ENCODE measurements at places on chromosomes 1 and 21.

DNA sequence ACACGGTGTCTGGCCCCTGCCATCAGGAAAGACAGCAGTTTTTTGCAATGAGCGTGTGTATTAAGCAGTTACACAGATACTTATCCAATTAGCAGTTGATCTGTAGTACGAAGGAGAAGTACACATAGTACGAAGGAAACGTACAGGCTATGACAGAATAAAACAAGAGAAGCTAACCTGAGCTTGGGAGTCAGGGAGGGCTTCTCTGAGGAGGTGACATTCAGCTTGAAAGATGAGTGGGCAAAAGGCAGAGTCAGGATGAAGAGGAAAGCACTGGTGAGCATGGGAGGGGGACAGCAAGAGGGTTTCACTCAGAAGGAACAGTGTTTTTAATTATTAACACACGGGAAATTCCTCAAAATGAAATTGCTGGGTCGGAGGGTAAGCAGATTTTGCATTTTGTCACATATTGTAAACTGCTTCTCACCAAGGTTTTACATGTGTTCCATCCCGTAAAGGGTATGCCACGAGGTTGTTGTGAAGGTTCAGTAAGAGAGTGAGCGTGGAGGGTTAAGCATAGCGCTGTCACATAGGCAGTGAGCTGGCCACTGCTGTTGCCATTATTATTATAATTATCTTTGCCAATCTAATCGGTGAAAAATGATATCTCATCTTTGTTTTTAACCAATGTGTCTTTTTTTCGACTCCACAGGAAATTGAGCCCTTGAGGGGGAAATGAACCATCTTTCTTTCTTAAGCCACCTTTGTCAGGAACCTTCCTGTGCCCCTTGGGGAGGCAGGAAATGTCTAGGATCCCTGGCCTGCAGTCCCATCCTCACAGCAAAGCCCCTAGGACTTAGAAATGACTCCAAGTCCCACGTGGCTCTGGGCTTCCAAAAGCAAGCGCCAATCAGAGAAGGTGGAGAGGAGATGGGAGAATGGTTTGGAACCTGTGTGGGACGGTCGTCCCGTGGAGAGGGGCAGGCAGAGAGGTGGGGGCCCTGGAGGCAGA, 47.3 kb upstream of the POU3F1 start:
- DNase-seq: no peak

DNA sequence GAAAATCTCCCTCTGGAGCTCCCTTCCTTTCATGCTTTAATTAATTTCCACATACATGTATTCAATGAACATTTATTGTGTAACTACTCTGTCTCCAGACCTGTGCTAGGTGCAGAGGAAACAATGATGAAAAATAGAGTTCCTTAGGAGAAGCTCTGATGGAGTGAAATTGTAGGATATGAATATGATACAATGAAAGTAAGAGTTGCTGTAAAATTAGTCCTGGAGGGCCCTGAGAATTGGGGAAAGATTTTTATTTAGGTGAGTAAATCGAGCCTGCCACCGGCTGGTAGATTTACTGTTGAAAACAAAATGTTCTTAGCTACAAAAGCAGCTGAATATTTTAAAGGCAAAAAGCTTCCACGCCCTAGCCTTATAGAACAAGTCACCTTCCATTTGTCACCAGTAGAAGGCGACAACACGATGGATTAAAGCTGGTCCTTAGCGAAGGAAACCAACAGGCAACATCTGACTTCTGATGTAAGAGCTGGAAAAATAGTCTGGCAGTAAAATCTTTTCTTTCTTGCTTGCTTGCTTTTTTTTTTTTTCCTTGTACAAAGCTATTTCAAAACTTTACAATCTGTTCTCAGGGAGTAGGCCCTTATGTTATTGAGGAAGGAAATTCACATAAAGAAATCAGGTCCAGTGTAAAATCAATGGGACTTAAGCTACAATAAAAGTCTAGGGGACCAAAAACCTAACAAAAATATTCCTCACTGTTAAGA, 82.0 kb upstream of the ROR1 start:
- peak; percentile 45 for DNase-seq

DNA sequence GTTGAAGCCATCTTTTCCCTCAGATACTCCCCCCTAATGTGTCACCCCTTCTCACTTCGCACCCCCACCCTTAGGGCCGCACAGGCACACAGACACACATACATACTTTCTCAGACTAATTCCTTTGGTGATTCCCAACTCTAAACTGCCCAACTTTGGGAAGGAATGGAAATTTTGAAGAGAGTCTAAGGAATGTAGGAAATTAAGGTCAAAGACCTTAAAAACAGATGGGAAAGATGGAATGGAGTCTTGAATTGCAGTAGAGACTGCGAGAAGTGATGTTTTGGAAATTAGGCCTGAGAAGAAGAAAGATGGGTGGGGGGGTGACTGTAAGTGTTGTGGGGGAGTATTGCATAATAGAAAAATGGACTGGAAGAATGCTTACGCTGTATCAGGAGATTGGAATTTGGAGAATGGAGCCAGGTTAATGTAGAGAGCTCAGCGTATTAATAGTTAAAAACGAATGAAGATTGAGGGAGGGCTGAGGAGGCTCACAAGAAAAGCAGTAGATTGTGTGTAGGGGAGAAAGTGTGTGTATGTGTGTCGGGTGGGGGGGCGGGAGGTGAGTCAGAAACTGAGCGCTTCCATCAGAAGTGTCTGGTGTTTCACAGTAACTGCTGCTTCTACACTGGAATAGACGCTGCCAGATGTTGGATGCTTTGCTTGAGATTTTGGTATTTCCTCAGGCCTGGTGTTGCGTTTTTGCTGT, 1.7 kb downstream of the PIP5K1A start:
- peak; percentile 66 for DNase-seq

DNA sequence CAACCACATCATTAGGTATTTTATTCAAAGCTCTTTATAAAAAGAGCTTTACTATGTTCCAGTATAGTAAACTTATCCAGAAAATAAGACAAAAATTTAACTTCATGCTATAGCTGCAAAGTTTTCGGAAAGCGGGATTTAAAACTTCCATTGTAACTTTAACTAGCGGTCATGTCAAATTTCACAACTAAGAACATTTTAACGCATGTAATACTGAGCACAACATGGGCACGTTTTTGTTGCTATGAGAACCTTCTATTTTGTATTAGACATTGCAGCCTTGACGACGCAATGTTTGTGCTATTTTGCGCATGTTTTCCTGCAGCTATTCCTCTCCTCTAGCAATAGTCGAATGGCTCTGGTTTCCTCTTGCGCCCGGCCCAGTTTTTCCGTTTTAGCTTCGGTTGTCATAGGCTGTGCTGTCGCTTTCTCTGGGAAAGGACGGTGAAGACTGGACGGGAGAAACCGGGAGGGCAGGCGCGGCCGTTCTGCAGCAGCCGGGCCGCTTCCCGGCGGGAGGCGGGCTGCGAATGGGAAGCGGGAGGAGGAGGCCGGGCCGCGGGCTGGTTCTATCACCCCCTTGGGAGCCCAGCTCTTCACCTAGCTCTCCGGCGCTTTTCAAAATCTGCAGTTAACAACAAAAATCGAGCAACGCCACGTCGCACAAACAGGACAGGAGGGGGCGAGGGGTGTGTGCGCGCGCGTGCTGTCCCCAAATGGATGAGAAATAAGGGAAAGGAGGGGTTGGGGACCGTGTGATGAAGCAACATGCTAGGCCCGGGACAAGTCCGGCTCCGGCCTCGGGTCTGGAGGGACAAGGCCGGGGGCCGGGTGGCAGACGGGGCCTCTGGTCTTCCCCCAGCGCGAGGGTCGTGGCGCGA, 105.3 kb upstream of the HNRNPU start:
- DNase-seq: peak; percentile 30

DNA sequence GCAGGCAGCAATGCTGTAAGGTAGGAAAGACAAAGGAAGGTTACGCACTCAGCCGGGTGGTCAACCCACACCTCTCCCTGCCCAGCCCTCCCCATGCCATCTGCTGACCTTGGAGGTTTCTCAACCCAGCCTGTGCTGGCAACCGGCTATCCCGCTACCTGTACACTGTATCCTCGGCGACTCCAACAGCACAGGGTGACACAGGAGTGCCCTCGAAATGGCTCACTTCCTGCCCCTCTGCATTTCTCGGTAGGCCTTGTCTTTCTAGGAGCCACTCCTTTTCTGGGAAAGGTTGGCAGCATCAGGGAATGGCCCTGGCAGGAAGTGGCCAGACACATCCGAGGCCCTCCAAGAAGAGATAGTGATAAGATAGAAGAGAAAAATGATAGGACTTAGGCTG, 124.0 kb downstream of the PROX1 start:
- DNase-seq: no peak

- no peak for DNase-seq
Measured at GRCh38 chr1:245650441-245650960, 495.7 kb downstream of the KIF26B start.

DNA sequence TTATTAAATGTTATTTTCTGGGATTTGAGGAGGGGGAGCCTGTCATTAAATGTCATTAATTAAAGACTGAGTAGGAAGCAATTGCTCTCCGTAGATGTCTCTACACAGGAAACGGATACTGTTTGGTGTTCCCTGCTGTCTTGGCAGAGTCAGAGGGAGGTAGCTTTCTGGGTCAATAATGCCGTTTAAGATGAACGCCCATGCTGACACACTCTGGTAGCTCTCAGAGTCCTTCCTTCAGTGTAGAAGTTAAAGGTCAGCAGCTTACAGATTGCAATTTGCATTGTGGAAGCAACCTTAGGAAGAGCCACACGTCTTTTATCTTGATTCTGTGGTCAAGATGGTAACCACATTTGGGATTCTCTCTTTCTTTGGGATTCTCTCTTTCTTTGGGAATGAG, 257.5 kb downstream of the KIF26B start:
- no peak for DNase-seq

DNA sequence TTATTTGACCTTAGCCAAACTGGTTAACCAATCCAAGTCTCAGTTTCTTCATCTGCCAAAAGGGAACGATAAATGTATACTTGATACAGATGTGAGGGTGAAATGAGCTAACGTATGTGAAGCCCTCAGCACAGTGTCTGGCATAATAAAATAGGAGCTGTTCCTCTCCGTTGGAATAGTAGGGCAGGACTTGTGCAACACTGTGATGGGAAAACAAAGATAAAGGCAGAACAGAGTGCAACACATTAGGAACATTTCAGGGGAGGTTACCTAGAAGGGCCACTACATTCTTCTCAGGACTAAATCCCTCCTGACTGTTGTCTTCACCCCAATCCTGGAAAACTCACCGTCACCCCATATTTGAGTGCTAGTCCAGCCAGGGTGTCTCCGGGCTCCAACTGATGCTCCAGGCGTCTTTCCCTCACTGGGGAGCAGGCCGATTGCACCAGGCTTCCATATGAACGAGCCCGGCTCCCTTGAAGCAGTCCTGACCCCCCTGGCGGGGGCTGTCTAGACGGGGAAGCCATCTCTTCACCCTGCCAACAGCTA, 896 bp downstream of the LYSMD1 start:
- DNase-seq: no peak

- DNase-seq: no peak
Measured at GRCh38 chr1:40712997-40713396, 21.5 kb downstream of the NFYC start.

DNA sequence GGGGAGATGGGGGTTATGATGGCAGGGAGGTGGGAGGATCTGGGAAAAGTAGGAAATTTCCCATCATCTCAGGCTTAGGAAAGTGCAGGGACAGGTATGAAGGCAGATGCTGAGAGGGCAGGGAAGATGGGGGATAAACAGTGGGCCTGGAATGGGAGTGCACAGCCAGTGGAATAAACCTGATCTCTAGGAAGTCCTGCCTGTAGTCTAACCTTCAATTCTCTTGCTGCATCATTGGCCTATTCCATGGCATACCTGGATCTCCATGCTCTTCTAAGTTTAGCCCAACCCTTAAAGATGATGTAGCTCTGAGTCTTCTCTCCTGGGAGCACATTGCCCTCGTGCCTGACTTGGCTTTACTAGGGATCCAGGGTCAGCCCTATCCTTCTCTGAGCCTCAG, 2.7 kb downstream of the BCAN start:
- DNase-seq: no peak

DNA sequence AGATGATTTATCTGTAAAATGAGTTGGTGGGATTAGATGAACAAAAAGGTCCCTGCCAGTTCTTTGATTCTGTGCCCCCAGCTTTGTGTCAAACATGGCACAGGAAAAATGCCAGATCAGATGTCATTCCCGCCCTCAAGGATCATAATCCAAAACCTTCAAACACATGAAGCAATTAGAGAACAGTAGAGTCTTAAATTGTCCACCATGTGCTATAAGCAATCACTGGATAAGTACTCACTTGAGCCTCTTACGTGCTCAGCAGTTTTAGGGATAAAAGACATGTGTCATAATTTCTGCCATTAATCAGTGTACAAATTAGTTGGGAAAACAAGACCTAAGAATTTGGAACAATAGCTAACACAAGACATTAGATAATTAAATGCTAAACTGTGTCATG, 15.4 kb upstream of the KIAA0040 start:
- DNase-seq: no peak

DNA sequence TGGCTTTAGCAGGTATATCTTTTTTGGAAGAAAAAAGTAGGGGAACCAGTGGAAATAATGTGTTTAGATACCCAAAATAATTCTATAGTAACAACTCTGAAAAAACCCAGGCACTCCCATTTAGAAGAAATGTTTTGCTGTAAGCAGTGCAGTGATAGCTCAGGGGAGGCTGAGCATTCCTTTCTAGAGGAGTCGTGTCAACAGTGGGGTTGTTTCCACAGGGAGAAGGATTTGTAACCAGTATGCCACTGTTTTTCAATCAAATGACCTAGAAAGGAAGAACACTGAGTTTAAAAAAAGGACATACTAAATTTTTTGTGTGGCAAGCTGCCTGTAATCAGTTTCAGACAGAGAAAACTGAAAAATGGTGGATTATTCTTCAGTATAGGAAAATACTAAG, 2.4 kb downstream of the PGD start:
- DNase-seq: no peak

DNA sequence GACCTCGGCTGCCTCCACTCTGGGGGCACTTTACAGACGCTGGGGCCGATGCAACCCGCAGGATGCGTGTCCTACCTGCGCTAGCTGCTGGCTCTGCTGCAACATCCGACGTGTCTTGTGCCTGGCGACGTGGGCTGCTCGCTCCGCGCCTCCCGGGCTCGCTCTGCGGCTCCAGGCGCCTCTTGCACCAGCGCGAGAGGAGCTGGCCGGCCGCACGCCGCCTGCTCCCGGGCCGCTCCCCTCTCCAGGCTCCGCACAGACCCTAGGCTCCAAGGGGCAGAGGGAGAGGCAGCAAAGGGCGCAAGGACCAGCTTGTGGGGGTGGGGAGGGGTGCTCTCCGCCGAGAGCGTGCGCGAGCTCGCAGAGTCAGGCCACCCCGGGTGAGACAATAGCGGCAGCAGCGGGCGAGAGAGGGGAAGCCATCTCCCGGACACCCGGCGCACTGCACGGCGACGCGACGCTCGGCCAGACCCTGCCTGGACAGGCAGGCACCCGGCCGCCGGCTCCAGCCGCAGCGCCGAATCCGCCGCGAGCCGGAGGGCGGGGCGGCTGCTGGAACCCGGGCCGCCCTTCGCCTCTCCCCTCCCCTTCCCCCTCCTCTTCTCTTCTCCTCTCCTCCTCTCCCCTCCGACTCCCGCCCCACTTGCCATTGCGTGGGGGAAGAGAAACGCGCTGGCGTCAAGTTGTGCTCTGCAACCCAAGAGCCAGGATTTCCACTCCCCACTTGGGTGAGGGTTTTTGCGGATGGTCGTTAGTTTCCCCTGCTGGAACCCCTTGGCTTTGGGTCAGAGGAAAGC, at the start of gene PIK3C2B:
TSS of gene PIK3C2B (minus strand) at position 525 of the 797 bp plus-strand sequence. CDS start 25,003 bp downstream, outside the sequence.
- peak; percentile 86 for DNase-seq
